ENCODE measurements at places on chromosomes 16 and 17.

DNA sequence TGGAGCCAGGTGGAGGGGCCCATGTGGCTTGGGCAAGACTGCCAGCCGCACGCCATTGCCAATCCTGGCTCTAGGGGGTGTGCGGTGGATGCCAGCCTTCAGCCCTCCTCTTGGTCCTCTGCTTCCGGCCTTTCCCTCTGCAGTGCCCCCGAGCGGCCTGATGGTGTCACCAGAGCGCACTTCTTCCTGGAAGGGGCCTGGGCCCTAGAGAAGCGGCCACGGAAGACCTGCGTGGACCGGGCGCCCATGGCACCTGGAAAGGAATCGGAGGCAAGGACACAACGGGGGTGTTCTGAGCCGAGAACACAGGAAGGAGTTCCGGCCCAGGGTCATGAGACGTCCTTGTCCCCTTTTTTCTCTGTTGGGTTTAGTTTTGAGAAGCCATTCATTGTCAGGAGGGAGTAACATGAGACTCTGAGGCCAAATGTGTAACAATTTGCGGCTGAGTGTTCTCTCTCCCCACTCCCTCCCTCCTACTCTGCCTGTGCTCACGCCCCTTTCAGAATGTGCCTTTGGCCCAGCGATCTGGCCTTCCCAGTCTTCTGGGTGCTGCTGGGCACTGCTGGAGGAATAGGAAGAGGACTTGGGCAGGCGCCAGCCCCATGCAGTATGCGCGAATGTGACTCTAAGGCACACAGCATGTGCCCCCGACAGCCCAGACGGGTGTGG, 92.8 kb downstream of the IRX3 start:
- no peak for DNase-seq

DNA sequence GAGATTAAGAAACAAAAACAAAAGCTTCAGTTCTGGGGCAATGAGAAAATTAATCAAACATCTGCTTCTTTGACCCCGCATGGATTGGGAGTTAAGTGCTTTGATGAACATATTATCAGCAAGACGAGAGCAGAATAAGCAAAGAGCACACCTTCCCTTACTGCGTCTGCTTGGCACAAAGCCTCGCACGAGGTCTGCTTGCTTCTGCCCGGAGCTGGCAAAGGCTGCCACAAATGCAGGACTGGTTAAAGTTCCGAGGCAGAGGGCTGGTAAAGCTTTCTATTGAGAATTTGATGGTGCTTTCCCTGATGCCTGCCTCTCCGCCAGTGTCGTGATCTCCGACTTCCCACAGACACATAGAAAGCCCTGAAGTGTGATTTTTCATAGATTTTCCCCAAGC, 17.0 kb downstream of the VAT1L start:
- no peak for DNase-seq

GRCh38 chr16:87765473-87765775, 362 bp downstream of the KLHDC4 start:
- DNase-seq: no peak

GRCh38 chr16:87628940-87629339, 26.6 kb downstream of the JPH3 start:
- no peak for DNase-seq

GRCh38 chr17:17856386-17856785, 19.6 kb upstream of the SREBF1 start:
- DNase-seq: no peak

GRCh38 chr16:72876981-72877373, 171.0 kb downstream of the ZFHX3 start:
- no peak for DNase-seq

- DNase-seq: no peak
Measured at GRCh38 chr16:11084484-11084875, 140.1 kb downstream of the CLEC16A start.

- DNase-seq: no peak
Measured at GRCh38 chr17:77194179-77194578, 53.4 kb downstream of the SEC14L1 start.

DNA sequence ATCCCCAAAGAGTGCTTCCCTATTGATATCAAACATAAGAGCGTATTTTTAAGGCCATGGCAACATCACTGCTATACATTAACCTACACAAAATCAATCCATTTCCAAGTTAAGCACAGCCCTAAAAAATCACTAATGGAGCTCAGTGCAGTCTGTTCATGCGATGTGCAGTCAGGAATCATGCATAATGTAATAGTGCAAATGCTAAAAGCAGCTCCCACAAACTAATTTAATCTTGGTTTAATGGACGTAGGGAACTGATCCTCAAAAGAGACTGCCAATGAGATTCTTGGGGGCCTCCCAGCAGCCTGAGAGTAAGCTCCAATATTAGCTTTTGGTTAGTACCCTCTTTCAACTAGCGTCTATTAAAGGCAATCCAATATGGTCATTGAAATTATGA, 245.9 kb downstream of the TOX3 start:
- no peak for DNase-seq

GRCh38 chr17:49401971-49402611, 12.6 kb downstream of the PHB1 start:
- DNase-seq: no peak

GRCh38 chr17:5580367-5580766, 3.9 kb downstream of the NLRP1 start:
- no peak for DNase-seq

DNA sequence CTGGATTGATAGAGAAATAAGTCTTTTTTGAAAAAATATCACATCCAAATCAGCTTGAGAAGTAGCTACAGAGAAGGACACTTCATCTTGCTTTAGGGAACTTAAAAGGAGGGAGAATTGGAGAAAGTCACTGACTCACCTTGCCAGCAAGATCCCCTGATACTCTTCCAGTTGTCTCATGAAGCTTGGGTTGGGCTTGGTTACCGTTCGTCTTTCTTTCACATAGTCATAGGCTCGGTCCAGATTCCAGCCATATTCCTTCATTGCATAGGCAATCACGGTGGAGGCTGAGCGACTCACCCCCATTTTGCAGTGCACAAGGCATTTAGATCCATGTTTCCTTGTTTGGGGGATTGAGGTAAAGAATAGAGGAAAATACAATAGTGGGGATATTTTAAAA, 25.3 kb upstream of the CORO6 start:
- DNase-seq: no peak

DNA sequence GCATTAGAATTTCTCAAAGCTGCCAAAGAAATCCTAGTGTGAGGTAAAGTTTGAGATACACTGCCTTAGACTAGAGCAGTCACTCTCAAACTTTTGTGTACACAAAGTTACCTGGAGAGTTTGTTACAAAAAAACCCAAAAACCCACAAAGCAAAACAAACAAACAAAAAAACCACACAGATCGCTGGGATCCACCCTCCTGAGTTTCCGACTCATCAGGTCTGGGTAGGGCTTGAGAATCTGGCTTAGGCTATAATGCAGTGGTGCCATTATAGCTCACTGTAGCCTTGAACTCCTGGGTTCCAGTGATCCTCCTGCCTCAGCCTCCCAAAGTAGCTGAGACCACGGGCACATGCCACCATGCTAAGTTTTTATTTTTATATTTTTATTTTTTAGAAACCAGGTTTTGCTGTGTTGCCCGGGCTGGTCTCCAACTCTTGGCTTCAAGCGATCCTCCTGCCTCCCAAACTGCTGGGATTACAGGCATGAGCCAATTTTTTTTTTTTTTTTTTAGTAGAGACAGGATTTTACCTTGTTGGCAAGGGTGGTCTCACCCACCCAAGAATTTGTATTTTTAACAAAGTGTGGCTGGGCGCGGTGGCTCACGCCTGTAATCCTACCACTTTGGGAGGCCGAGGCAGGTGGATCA, 22.3 kb upstream of the SMG1 start:
- DNase-seq: no peak

DNA sequence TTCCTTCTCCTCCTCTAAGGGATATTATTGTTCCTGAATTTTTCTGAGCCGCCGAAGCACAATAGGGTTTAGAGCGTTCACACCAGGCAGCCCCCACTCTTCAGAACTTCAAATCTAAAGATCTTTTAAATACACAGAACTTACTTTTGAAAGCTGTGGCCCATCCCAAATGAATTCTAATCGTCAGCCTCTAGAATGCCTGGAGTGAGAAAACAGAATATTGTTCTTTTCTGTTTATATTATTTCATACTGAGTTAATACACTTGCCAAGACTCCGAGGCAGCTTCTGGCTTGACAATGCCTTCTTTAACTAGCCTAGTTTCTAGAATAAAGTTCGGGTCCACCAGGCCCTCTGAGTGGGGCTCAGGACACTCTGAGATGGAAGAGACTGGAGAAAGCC, 405.6 kb downstream of the WWOX start:
- DNase-seq: no peak

DNA sequence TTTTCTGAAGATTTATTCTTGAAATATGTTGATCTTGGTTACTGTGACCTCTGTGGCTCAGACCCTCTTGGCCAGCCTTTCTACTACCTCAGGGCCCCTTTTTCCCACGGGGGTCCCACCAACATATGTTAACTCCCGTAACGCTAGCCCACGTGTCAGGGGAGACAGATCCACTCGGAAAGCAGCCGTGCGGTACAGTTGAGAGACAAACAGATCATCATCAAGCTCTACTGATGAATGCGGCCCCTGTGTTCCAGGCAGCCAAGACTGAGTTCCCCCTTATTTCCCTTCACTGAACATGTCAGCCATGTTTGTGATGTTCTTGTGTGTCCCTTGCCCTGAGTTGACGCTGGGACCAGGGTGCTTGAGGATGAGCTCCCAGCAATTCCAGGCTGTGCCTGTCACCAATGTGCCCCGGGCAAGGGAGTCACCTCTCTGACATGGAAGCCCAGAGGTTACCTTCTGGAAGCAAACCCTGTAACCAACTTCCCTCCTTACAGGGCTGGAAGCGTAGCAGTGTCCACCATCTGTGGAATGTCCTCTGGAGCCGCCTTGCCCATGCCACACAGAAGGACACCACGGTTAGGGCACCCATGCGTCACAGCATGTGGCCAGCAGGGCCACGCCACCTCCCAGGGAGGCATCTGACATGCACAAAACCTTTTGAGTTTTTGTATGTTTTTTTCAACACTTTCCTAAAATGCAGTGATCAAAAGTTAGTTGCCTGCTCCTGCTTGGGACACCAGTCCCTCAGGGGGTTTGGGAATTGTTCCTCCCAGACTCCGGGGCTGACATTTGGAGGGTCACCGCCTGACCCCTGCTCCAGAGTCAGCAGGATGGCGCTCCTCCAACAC, 193.7 kb upstream of the CHMP6 start:
- no peak for DNase-seq

DNA sequence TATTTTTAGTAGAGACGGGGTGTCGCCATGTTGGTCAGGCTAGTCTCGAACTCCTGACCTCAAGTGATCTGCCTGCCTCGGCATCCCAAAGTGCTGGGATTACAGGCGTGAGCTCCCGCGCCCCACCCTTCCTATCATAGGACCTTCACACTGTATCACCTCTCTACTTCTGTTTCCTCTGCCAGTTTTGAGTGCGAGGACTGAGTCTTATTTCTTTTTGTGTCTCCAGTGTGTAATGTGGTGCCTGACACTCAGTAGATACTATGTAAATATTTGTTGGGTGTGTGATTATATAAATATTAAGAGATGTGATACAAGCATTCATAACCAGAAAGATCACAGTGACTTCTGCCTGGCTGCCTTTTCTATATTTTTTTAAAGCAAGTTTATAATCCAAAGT, 10.5 kb downstream of the PRKCA start:
- DNase-seq: no peak

DNA sequence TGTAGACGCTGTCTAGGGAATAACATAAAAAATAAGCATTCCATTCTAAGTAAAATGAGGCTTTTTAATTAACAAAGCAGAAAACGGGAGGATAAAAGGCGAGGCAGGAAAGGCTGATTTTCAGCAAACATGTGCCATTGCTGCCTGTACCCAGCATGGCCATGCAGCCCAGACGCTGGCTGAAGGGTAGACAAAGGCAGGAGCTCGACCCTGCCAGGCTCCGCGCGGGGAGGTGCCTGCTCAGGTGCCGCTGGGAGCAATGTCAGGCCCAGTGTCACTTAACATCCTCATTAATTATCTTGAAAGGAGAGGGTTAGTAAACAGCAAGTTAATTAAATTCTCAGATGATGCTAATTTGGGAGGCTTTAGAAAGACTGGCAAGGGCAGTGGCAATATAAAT, 136.0 kb downstream of the ZFHX3 start:
- DNase-seq: no peak

- no peak for DNase-seq
Measured at GRCh38 chr16:31134625-31135534, 647 bp downstream of the PRSS8 start.

- DNase-seq: no peak
Measured at GRCh38 chr17:17993366-17993765, 20.7 kb downstream of the DRC3 start.

GRCh38 chr16:87836844-87837581, 32.3 kb downstream of the SLC7A5 start:
- DNase-seq: no peak

GRCh38 chr17:7138800-7139381, 24.3 kb upstream of the ASGR2 start:
- no peak for DNase-seq

DNA sequence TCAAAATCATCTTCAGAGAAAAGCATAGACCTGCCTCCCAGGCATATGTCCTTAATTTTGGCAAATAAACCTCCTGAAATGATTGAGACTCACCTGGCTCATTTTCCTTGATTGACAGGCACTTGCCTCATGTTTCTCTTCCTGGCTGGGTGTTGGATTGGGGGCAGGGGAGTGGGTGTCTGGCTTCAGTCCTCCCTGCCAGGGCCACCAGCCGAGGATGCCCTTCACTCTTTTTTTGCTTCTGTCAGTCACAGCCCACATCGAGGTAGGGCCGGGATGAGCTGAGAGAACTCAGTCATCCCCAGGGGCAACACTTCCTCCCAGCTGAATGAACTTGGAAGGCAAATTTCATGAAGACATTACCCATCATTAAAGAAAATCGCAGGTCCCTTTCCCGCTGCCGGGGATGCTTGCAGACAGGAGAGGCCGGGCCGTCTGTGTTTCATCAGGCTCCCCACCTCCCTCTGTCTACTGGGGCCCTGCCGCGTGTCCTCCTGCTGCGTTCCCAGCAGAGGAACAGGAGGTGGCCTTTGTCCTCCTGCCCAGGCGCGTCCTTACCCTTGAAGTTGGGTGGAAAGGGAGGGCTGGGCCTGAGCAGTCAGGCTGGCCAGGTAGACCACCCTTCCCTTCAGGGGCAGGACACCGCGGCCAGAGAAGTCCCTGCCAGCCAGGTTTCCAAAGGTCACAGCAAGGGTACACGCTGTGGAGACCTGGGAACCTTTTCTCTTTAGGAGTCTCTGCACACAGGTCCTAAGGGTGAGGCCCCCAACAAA, 11.2 kb upstream of the DNAH17 start:
- DNase-seq: no peak

Measured in NCI-H2081 treated with DMSO at 0.1 percent for 48 hours (cell line).